ENCODE measurements at places on chromosomes 12 and 14. TPM values are rescaled to one million over a fixed set of nuclear protein-coding genes. Genes with fewer than 3 reads are reported as not detected.

The TSHR gene
- total RNA-seq: not detected

The PTCSC3 gene
- not detected for total RNA-seq

The GRIP1 gene
- total RNA-seq: 1.1 TPM

The CYP46A1 gene
- 0.44 TPM for total RNA-seq

The RPL10L gene
- not detected for total RNA-seq

The SMIM41 gene
- not detected for total RNA-seq

Measured in naive thymus-derived CD8-positive, alpha-beta T cell (primary cell).